ENCODE measurements at places on chromosomes 2 and 18. TPM values are rescaled to one million over a fixed set of nuclear protein-coding genes. Genes with fewer than 3 reads are reported as not detected.

- no peaks in the 10 kb centered on the region for H3K27me3 ChIP-seq
- peaks cover 11% of the 10 kb centered on the region for H3K4me1 ChIP-seq
- no peaks in the 10 kb centered on the region for H3K36me3 ChIP-seq
- no peak for DNase-seq
Observed at GRCh38 chr2:199983534-199983933, 28.2 kb downstream of the MAIP1 start.

The GAL3ST2 gene
- total RNA-seq = not detected

The SRD5A2 gene
- not detected for total RNA-seq

- H3K4me3 ChIP-seq = no peak overlapping the region
- DNase-seq = no peak
- no peaks in the 10 kb centered on the region for H3K36me3 ChIP-seq
- no peaks in the 10 kb centered on the region for H3K27me3 ChIP-seq
Observed at GRCh38 chr2:76247006-76247405, 536.3 kb upstream of the GCFC2 start.

DNA sequence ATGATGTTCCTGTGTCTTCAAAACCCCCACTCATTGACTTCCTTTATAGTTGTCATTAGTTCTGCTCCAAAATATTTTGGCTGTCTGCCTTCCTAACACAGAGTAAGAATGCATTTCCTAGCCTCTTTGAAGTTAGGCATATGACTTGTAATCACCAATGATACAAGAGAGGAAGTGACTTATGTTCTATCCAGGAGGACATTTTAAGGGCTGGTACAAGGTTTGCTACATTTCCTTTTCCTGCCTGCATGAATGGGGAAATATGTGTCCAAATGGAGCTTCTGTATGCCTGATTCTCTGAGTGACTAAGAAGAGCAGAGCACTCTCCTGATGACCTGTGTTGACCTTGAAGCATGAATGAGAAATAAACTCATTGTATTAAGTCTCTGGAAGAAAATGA lies 115.1 kb downstream of the PLCL1 start:
- H3K4me1 ChIP-seq = peaks cover 7% of the 10 kb centered on the region
- no peak overlapping the region for H3K27ac ChIP-seq
- no peaks in the 10 kb centered on the region for H3K27me3 ChIP-seq
- H3K36me3 ChIP-seq = no peaks in the 10 kb centered on the region

The NT5DC4 gene
- total RNA-seq = not detected

DNA sequence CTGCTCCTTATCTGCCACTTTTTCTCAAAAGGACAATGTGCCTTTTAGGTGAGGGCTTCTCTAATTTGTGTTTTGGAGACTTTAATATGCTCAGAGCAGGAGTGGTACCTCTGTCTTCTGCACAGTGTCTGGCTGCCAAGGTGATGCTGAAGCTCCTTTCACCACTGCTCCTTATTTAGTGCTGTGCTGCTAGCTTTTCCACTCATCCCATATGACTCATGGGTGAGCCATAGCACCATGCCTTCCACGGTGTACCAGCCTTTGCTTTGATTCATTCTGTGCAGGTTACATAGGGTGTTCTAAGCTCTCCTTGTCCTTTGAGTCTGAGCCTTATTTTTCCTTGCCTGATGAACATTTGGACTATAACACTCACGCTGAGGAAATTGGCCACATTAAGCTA lies 202.4 kb downstream of the ARL6IP6 start:
- H3K27me3 ChIP-seq = no peaks in the 10 kb centered on the region
- no peaks in the 10 kb centered on the region for H3K36me3 ChIP-seq
- H3K4me1 ChIP-seq = no peaks in the 10 kb centered on the region

The FAP gene
- 71.0 TPM for total RNA-seq

The GPR39 gene
- total RNA-seq = 9.0 TPM

The ACMSD gene
- total RNA-seq = not detected

GRCh38 chr2:161991991-161992390 lies 82.0 kb downstream of the DPP4 start:
- DNase-seq = peak; percentile 37
- H3K36me3 ChIP-seq = peaks cover 8% of the 10 kb centered on the region
- H3K4me1 ChIP-seq = peaks cover 6% of the 10 kb centered on the region
- no peaks in the 10 kb centered on the region for H3K27me3 ChIP-seq
- H3K4me3 ChIP-seq = no peak overlapping the region

GRCh38 chr2:63654959-63655358 lies 66.2 kb downstream of the MDH1 start:
- H3K36me3 ChIP-seq = no peaks in the 10 kb centered on the region
- H3K27ac ChIP-seq = no peak overlapping the region
- DNase-seq = no peak
- no peaks in the 10 kb centered on the region for H3K4me1 ChIP-seq
- no peaks in the 10 kb centered on the region for H3K27me3 ChIP-seq

- DNase-seq = no peak
- H3K27me3 ChIP-seq = no peaks in the 10 kb centered on the region
- H3K36me3 ChIP-seq = no peaks in the 10 kb centered on the region
- no peaks in the 10 kb centered on the region for H3K4me1 ChIP-seq
- no peak overlapping the region for H3K4me3 ChIP-seq
Observed at GRCh38 chr2:155372969-155373368, 674.5 kb downstream of the KCNJ3 start.

GRCh38 chr2:202609381-202610145 lies 25.2 kb upstream of the FAM117B start:
- H3K4me1 ChIP-seq = no peaks in the 10 kb centered on the region
- DNase-seq = no peak
- no peak overlapping the region for H3K4me3 ChIP-seq
- H3K27me3 ChIP-seq = no peaks in the 10 kb centered on the region
